ENCODE measurements at places on chromosomes 2 and 18.

- no peak for DNase-seq
Measured at GRCh38 chr2:127634066-127634617, 11.8 kb upstream of the GPR17 start.

GRCh38 chr2:132678483-132678882, 8.5 kb upstream of the LYPD1 start:
- no peak for DNase-seq

- no peak for DNase-seq
Measured at GRCh38 chr2:105989070-105989469, 205.0 kb downstream of the UXS1 start.

DNA sequence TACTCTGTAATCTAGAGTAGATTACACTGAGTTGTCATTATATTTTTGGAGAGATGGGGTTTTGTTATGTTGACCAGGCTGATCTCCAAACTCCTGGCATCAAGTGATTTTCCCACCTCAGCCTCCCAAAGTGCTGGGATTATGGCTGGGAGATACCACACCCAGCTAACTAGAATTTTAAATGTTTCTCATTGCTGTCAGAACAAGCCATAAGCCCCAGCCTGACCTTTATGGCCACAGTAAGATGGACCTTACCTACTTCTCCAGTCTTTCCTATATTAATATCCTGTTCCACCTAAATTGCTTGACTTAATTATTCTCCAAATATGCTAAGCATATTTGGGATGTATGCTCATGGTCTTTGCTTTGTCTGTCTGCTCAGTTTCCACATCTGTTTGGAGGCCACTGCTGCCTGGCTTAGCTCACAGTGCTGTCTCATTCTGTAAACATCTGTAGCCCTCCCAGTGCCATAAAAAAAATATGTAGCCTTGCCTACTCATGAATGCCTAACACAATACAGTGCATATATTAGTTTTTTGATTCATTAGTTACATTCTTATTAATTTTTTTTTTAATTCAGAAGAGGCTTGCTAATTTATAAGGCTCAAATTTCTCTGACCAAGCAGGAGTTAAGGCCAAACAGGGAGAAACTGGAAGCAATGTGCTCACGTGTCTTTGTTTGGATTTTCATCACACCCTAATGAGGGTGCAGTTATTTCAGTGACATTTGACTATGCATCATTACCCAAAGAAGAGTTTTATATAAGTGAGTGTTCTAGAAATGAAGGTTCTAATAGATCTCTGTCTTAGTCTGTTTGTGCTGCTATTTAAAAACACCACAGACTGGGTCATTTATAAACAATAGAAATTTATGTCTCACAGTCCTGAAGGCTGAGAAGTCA, 45.3 kb upstream of the PSME4 start:
- DNase-seq = no peak

DNA sequence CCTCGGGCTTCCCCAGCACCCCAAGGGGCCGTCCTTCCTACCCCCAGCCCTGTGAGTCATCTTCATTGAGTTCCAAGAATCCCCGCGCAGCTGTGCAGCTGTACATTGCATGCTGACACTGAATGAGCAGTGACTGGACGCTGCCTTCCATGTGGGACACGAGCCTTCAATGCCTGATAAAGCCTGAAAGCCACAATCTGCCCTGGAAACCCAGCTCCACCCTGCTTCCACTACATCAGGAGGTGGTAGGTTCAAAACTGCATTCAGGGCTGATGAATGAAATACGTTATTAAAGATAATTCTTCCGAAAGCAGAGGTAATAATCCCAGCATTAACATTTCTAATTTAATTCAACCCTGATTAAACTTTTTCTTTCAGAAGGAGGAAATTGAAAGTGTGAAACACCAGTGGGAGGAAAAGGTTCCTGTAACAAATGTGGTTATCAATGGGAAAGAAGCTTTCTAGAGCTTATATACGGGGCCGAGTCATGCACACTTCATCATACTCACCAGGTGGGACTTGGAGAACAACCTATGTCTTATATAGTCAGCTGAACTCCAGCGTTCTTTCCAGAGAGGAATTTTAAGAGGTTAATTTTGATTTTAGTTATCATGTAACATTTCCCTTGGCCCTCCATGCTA, 360.1 kb downstream of the LPIN1 start:
- DNase-seq = no peak

- DNase-seq = no peak
Measured at GRCh38 chr2:127037476-127037875, 69.5 kb downstream of the BIN1 start.

GRCh38 chr2:199807966-199808365, 43.0 kb downstream of the FTCDNL1 start:
- DNase-seq = no peak

- no peak for DNase-seq
Measured at GRCh38 chr2:156787517-156787916, 351.3 kb downstream of the GPD2 start.

- no peak for DNase-seq
Measured at GRCh38 chr2:220550995-220551700, 923.7 kb downstream of the SLC4A3 start.

DNA sequence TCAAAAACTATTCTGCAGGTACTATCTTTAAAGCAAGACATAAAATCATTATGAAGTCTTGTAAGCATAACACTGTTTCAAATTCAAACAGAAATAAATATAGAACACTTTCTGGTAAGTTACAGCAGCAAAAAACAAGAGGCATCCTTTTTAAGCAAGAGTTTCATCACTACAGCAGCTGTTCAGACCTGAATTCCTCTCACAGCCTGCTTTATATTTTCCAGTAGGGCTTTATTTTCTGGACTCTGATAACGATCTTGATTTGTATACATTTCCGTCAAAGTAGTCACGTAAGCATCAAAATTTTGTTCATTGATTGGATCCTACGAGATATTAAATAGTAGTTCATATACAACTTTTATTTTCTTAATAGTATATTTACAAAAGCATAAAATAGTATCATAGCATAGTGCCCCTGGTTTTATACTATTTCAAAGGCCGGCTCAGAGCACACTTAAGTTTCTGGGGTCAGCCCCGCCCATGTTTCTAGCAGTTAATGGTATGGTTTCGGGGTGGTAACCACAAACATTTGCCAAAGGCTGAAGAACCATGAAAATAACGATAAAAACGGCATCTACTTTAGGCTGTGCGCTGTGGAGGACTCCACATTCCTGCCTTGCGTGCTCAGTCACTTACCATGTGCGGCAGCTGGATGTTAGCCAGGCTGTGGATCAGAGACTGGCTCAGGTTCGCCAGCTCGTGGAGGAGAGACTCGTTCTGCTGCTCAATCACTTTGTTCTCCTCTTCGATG, 47.5 kb upstream of the PXDN start:
- DNase-seq = peak; percentile 39

- DNase-seq = no peak
Measured at GRCh38 chr18:36993068-36993467, 164.1 kb downstream of the KIAA1328 start.
